ENCODE measurements at places on chromosomes 2 and 18.

- DNase-seq = no peak
Observed at GRCh38 chr18:76431437-76432273, 63.4 kb downstream of the ZNF516 start.

GRCh38 chr2:65227020-65227455 lies 593 bp upstream of the ACTR2 start:
- no peak for DNase-seq

DNA sequence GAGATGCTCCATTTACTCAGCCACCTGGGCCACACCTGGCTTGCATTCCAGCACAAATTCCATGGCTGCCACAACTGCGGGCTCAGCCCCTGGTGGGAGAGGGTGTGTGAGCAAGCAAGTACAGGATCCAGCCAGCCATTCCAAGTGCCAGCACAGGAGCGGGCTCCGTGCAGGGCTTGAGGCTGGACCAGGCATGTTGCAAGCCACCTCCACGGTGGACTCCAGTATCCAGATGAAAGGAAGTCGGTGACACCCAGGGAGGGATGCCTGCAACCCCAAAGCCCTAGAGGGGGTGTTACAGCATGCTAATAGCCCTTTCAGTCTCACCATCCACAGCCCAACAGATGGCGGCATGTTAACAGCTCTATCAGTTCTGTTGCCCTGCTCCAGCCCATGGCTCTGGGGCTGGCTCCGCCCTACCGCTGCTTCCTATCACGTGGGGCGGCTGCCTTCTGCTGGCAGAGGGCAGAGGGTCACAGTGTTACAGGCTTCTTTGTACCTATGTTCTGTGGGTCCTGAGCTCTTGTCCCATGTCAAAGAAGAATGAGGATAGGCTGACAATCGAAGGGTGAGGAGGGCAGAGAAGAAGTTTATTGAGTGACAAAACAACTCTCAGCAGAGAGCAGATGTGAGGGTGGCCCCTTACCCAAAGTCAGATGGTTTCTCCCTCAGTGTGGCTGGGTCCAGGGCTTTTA lies 11.7 kb upstream of the GORASP2 start:
- DNase-seq = no peak

GRCh38 chr2:144379851-144380311 lies 140.0 kb downstream of the ZEB2 start:
- no peak for DNase-seq

GRCh38 chr18:42533009-42533575 lies 578.1 kb downstream of the PIK3C3 start:
- no peak for DNase-seq

DNA sequence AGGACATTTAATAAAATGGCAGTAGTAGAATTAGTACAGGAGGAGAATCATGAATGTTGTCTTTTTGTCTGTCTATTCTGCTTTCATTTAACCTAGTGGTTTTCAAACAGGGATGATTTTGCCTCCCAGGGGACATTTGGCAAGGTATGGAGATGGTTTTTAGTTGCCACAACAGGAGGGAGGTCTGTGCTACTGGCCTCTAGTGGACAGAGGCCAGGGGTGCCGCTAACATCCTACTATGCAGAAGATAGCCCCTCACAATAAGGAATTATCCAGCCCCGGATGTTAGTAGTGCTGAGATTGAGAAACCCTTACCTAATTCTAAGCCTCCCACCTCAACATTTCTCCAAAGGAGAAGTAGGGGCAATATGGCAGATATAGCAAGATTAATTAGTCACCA lies 18.3 kb downstream of the FASTKD2 start:
- DNase-seq = no peak

DNA sequence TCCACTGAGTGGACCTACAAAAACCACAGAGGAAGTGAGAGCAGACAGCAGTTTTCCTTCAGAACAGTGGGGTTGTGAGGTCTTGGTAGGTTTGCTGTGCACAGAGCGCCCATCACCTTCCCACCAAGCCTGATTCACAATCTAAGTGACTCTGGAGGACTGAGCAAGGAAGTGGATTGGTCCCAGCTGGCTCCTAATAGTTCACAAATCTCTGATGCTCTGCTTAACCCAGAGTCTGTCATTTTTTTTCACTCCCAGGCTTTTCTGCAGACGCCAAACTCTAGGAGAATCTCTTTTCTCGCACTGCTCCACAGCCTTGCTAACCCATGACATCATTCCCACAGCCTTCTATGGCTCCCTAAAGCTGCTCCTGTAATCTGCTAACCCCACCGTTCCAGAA lies 280.4 kb downstream of the C1D start:
- no peak for DNase-seq

GRCh38 chr2:223768179-223768578 lies 69.2 kb downstream of the AP1S3 start:
- DNase-seq = no peak

GRCh38 chr2:215437614-215438013 lies 1.7 kb upstream of the FN1 start:
- no peak for DNase-seq

GRCh38 chr2:233303252-233303651 lies 4.4 kb upstream of the SAG start:
- no peak for DNase-seq

GRCh38 chr2:238438856-238439849 lies 12.4 kb downstream of the ASB1 start:
- no peak for DNase-seq

DNA sequence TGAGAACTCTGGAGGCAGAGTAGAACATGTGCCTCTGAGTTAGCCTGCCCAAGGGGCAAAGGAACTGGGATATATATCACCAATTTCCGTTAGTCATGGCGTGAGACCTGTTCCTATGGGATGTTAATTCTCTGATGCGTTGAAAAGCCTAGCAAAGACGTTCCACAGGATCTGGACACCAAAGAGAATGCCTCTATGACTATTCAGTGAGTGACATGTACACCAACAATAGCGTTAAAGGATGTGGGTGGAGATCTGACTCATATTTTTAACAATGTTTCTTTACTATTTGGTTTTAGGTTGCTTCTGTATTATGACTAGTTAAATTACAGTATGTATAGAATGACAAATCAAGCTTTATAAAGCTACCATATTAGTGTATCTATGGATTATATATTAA lies 320.9 kb upstream of the MC4R start:
- no peak for DNase-seq

GRCh38 chr2:72973566-72974435 lies 56.5 kb downstream of the EMX1 start:
- DNase-seq = peak; percentile 16

- no peak for DNase-seq
Observed at GRCh38 chr18:14927701-14928100, 179.7 kb downstream of the ANKRD30B start.

DNA sequence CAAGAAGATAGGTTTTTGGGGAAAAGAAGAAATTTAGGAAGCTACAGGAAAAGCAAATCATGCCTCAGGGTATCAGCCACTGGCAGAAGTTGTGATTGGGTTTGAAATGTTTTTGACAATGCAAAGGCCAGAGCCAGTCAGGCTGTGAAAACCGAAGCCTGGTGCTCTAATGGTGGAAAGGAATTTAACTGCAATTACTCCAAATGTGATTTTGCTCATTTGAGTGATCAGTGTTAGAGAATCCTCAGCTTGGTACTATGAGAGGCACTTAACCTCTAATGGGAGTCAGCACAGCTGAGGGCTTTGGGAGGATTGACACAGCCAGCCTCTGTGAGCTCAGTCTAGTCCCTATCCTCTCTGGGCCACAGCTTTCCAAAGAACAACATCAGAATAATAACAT lies 176.5 kb downstream of the LRRTM1 start:
- DNase-seq = no peak

DNA sequence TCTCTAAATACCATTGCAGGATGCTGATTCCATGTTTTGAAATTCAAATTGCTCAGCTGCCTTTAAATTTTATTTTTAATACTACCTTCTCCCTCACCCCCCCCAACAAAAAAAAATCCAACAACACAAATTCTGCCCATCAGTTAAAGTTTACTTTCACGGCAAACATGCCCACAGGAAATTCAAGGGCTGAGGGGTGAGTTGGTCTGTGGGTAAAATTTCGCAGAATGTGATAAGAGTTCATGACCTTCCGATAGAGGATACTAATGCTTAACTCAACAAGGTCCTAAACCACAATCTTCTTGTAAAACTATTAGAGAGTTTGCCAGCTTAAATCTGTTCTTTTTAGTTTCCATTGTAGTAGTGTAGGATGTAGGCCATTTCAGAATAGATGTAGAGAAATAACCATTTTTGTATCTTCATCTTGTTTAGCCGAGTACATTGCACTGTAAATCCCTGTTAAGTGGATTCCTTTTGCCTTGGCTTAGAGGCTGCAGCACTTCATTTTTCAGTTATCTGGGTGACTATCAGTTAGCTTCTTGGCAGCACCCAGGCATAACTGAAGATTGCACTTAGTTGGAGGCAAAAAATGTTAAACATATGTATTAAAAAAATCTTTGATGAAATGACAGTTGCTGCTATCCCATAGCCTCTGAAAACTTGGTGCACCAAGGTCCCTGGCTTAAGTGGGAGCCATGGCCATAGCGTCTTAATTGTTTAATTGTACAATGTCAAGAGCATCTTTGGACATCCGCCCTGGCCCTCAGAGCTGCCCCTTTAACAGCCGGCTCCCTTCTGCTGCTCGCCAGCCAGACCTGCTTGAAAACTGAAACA lies 232.3 kb downstream of the HAUS1 start:
- no peak for DNase-seq

- no peak for DNase-seq
Observed at GRCh38 chr2:185161701-185162100, 563.4 kb downstream of the ZNF804A start.

GRCh38 chr2:149271575-149271974 lies 58.8 kb upstream of the LYPD6 start:
- no peak for DNase-seq

GRCh38 chr2:14126846-14127245 lies 505.7 kb upstream of the LRATD1 start:
- no peak for DNase-seq

DNA sequence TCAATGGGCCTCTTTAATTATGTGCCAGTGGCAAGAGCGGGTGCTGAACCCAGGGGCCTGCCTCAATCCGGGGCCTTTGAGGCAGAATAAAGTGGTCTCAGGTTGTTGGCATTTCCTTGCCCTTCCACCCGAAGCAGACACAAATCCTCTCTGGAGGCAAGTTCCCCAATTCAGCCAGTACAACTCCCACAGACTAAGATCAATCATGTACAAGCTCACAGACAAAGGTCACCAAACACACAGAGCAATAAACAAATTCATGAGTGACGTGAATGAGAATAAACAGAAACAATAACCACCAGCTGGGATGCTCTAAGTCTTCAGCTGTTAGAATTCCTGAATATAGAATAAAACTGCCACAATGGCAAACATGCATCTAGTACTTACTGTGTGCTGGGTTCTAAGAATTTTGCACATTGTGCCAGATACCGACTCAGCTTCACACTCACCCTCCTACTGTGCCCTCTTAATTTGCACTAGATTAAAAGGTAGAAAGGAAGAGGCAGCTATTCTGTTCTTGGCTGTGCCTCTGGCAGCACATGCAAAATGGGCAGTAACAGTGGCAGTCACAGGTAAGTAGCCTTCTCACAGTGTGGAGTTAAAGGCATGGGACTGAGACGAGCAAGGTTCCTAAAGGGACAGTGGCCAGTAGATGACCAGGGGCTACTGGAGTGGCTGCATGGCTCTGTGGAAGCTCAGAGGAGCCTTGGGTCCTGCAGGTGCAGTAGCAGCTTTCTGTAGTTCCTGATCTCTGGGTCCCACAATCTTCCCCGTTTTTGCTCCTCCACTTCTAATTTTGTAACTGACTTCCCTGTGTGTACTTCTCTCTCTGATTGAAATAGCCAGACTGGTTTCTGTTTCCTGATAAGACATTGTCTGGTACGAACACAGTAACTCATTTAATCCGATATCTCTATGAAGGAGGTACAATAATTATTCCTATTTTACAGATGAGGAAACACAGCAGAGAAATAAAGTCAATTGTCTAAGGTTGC lies 34.6 kb upstream of the IL1B start:
- DNase-seq = no peak

DNA sequence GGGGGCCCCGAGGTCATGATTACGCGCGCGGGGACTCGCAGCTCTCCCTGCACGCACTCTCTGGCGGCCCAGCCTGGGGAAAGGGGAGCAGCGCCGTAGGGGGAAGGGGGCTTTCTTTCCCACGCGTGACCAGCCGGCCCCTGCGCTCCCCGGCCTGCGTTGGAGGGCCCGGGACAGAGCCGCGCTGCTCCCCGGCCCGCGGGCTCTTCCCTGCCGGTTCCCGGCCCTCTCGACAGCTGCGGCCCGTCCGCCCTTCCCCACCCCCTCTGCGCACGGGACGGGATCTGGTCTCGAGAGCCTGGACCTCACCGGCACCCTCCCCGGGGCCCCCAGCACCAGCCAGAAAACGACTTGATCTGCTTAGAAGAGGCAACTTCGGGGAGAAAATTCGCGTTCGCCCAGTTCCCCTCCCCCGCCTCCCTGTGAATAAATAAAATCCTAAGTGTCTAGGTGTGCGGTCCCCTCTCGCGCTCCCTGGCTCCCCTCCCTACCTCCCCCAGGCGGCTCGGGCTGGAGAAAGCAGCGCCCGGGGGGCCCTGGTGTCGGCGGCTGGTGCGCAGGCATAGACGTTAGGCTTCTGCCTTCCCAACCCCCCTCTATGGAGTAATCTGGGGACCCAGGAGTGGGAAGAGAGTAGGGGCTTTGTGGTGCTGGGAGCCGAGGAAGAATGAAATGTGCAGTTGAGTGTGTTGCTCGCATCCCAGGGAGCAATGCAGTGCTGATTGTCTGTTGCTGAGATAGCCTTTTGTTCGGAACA lies 803 bp upstream of the FIGN start:
- no peak for DNase-seq

DNA sequence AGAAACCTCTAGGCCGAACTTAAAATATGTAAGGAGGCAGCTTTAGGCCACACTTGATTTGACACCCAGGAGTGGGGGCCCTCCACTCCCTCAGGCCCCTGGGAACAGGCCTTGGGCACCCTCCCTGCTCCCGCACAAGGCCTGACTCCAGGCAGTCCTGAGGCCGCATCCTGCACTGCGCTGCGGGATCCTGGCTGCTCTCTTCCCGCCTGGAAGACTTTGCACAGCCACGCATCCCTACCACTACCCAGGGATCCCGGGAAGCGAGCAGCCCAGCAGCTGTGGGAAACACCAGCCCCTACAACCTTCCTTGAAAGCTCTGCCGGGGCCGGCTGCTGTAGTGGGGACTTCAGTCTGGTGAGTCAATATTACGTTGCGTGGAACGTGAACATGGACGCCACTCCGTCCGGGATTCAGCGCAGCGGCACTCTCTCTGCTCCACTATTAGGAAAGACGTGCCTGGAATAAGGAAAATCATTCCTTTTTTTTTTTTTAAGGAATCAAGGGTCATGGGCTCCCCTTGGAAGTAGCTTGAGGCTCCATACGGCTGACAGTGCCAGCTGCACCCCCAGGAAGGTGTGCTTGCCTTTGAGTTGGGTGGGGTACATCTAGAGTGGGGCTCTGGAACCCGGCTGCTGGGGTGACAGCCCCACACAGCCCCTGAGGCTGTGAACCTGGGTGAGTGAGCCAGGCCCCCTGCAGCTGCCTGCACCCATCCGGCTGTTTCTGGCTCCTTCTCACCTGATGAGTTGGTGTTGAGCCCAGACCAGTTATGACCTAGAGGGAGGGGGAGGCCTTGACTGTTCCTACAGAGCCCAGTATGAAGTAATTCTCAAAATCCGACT lies 119.2 kb upstream of the TMEM18 start:
- DNase-seq = no peak
